Activated CD4-positive, alpha-beta T cell treated with anti-CD3 and anti-CD28 coated beads, Interleukin-2, amount 50 U/mL, for 24 hours (primary cell): ENCODE measurements at places on chromosomes 7 and 10.

- DNase-seq = no peak
These were observed 63.3 kb upstream of the PAPSS2 start for GRCh38 chr10:87596351-87596750.

DNA sequence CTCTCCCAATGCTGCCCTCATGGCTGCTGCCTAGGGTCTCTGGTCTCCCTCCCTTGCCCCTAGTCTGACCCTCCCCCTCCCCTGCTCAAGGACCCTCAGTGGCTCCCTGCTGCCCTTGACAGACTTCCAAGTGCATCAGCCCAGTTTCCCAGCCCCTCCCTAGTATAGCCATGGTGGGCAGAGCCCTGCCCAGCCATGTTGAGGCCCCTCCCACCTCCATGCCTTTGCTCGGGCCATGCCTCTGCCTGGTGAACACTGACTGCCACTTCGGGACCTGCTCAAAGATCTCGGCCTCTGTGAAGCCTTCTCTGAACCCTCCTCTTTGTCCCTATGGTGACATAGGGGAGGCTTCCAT lies 73.2 kb downstream of the MYL10 start:
- DNase-seq = no peak

DNA sequence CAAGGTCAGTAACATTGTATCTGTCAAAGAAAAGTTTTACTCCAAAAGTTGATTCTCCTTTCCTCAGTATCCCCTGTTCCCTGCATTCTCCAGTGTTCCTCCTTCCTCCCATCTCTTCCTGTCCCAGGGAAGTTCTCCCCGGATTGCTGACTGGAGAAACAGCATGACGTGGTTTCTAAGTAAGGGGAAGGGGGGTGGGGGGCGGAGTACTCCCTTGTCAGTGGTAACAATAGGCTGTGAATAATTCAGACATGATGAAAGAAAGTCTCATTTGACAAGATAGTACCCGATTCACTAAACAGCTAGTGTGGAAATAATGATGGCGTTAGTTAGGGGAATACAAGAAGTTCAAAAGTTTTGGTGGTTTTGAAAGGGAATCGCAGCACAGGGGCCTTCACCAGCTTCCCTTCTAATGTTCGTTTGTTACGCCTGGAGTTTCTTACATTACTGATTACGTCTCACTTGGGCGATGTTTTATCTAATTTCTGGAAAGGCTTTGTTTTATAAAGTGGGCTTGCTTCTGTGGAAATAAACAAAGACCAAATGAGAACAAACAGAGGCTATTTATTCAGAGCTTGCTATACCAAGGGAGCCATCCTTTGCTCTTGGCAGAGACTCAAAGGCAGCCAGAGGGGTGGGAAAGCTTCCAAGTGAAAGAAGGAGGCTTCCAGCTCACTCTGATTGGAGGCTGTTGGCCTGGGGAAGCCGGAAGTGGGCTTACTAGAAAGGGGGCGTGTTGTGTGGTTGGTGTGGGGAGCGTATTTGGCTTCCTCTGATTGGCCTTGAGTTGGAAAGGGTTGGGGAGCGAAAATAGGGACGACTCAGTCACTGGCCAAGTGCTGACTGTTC lies 453.7 kb downstream of the SDK1 start:
- DNase-seq = no peak

GRCh38 chr10:63421591-63421990 lies 44.2 kb downstream of the JMJD1C start:
- no peak for DNase-seq

DNA sequence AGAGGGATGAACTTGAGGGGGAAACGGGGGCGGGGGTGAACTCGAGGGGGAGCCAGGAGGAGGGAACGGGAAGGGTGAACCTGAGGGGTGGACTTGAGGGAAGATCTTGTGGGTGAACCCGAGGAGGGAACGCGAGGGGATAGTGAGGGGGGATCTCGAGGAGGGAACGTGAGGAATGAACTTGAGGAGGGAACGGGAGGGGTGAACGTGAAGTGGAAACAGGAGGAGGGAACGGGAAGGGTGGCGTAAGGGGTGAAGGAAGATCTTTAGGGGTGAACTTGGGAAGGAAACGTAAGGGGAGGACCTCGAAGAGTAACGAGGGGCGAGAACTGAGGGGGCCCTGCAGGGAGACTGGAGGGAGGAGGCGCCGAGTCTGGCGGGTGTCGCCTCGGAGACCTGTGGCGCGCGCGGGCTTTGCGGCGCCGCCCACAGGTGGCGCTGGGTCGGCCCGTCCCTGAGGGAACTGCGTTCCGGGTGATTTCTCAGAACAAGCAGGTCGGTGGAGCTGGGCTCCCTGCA lies 651 bp downstream of the MYO3A start:
- no peak for DNase-seq

GRCh38 chr7:14960721-14961120 lies 58.2 kb upstream of the DGKB start:
- DNase-seq = no peak

- DNase-seq = no peak
These were observed 144.1 kb downstream of the C10orf105 start for GRCh38 chr10:71575451-71575850.

DNA sequence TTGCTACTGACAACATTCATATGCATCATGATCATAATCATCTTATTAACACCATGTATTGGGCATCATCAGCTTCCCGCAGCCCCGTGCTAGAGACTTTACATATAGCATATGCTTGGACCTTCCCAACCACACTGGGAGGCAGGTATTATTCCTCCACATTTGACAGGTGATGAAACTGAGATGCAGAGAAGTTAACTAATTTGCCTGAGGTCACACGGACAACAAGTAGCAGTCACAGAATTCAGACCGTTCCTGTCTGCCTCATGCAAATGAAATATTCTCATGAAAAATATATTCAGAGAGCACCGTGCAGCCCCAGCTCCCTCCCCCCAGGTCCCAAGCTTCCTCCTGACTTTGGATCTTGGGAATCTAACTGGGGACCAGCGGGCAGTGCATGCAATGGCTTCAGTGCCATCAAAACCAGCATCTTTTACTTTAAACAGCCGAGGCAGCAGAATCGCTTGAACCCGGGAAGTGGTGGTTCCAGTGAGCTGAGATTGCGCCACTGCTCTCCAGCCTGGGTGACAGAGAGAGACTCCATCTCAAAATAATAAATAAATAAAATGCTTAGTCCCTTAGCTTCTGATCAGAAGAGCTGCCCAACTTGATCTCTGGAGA lies 112.2 kb upstream of the GPR26 start:
- no peak for DNase-seq

DNA sequence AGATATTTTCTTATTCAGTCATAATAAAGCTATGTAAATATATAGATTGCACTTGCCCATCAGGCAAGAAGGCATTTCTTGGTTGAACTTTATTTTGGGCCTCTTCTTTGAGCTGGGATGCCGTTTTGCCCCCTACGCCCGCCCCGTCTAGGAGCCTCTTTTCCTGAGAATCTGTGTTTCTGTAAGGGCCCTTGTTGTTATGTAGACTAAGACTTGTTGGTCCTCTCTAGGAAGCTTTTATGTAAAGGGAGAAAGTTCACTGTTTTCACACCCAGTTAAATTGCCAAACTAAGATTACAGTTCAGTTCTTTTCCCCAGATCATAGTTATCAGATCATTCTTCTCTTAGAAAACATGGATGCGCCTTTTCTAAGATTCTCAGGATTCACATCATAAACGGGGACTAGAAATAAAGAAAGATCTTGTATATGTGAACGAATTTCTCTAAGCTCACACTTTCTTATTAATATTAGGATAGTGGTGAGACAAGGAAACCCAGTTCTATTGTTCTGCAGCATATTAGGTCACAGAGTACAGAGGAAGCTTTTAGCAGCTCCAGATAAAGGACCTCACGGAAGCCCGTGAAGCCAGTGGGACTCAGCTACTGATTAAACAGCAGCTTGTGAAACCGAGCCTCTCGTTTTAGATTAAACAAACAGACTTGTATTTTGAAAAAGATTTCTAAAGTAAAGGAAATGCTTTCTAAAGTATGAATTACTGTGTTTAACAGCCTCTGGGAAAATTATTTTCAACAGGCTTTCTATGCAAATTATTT lies 3.8 kb downstream of the LMTK2 start:
- DNase-seq = no peak

DNA sequence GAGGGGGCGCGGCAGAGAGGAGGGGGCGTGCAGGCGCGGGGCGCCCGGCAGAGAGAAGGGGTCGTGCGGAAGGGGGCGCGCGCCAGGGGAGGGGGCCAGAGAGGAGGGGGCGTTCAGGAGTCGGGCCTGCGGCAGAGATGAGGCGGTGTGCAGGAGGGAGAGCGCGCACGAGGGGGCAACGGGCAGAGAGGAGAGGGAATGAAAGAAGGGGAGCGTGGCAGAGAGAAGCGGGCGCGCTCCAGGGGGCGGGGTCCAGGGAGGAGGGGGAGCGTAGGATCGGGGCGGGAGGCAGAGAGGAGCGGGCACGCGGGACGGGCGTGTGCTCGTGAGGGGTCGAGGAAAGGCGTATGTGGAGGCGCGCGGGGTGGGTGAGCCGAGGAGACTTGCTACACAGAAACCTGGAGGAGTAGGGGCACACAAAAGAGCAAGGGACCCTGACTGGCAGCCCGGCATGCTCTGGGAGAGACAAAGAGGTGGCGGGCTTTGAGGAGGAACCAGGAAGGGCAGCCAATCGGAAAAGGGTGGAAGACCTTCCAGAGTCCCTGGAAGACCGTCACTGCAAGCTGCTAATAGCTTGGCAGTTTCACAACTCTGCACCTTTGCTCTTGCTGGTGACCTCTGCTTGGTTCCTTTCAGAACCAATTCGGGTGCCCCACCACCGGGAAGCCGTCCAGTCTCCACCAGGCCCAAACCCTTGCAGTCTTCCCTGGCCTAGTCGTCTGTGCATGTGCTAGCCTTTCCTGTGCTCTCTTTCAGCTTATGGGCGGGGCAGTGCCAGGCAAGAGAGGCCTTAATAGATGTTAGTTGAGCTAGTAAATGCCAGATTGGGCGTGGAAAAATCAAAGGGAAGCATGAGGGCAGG lies 639 bp downstream of the DYDC2 start:
- no peak for DNase-seq

DNA sequence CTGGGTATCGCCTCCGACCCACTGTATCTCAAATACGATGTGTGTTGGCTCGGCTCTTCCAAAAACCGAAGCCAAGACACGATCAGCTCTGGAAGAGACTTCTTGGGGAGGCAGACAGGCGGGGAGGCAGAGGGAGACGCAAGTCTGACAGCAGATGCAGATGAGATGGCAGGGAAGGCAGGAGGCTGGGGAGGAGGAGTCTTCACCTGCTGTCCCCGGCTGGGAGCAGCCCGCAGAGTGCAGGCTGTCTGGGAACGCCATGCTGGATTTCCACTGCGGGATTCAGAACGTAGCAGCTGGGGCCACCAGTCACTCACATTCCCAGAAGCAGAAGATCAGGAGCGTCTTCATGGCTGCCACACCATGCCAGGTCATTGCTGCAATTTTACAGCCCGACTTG lies 29.4 kb downstream of the CTBP2 start:
- DNase-seq = no peak

DNA sequence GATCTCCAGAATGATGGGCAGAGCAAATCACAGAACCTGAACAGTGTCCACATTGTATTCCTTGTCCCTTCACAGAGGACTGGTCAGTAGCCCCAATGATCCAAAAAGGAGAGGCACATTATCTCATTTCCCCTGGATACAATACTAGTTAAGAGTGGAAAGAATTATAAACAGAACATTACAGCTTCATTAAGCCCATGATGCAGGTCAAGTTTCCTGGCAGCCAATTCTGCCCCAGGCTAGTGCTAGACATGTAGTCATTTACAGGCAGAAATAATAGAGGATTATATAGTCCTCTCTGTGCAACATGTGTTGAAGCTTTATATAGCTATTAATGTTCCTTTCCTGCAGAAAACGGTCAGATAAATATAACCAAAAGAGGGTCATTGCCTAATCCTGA lies 124.3 kb upstream of the WNT16 start:
- no peak for DNase-seq

- DNase-seq = no peak
These were observed 189.6 kb downstream of the TNS3 start for GRCh38 chr7:47392241-47392759.
